Stimulated activated CD8-positive, alpha-beta memory T cell treated with anti-CD3 and anti-CD28 coated beads, Interleukin-15, amount 100 ng/mL, for 48 hours (primary cell): ENCODE measurements at places on chromosomes 12 and 14.

DNA sequence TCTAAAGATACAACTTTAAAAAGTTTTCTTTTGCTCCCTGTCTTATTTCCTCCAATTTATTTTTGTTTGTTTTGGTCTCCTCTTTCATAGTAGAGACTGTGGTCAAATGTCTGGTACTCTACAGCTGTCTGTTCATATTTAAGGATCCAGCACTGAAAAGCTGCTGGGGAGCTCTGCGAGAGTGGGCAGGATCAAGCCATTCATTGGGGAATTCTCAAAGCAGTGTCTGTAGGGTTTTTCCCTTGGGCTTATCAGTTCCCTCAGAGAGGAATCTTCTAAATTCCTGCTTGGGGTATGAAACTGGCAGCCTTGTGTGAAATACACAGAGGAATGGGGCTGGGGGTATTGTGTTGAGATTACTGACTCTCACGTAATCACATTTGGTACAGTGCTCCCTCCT is 52.3 kb downstream of the FNTB start:
- DNase-seq = no peak

GRCh38 chr14:86038387-86039042 is 508.6 kb downstream of the FLRT2 start:
- peak; percentile 1 for DNase-seq

- DNase-seq = no peak
These were observed 2.5 kb downstream of the SCN8A start for GRCh38 chr12:51593539-51593938.

GRCh38 chr12:42326541-42327226 is 717 bp downstream of the PPHLN1 start:
- no peak for DNase-seq

GRCh38 chr12:122790393-122791075 is 16.2 kb downstream of the CCDC62 start:
- DNase-seq = no peak

- no peak for DNase-seq
These were observed 242.2 kb downstream of the DPF3 start for GRCh38 chr14:72651714-72652113.

GRCh38 chr14:62015243-62015642 is 253.0 kb downstream of the SNAPC1 start:
- DNase-seq = no peak

DNA sequence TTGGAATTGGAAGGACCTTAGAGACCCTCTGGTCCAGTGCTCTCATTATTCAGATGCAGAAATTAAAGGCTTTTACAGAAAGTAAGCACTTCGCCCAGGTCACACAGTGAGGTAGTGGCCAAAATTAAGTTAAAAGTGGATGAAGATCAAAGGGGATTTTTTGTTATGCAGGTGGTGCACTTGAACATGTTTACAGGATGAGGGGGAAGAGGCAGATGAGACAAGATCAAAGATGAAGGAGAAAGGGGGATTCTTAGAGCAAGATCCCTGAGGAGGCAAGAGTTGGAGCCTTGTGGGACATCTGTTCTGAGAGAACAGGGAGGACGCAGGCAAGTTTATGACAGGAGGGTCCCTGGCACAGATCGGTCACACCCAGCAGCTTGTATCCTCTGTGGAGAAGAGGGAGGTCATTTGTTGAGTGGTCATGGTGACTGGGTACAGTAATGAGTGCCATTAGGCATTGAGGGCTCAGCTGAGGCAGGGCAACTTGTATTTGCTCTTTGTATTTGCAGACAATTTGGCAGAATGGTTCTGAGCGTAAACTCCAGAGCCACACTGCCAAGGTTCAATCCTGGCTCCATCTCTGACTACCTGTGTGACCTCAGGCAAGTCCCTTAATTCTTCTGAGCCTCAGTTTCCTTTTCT is 84.0 kb downstream of the BORCS5 start:
- DNase-seq = no peak

- DNase-seq = no peak
These were observed 14.0 kb downstream of the CCER1 start for GRCh38 chr12:90940872-90941499.

DNA sequence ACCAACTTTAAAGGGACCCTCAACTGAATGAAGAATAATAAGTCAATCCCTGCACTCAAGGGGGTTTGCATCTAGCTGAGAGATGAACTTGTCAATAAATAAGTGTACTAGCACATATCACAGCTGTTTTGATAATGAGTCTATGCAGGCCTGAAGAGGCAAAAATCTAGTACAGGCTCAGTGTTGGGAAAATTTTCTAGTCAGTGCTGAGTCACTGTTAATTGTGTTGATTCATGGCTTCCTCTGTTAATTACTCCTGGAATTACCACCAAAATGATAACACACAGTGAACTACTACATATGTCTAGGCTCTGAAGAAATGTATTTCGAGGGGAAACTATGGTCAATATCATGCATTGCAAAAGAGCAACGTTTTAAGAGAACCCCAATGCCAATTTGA is 18.9 kb downstream of the SNRPF start:
- DNase-seq = no peak

GRCh38 chr14:21056520-21057163 is 980 bp upstream of the RNASE8 start:
- DNase-seq = no peak

DNA sequence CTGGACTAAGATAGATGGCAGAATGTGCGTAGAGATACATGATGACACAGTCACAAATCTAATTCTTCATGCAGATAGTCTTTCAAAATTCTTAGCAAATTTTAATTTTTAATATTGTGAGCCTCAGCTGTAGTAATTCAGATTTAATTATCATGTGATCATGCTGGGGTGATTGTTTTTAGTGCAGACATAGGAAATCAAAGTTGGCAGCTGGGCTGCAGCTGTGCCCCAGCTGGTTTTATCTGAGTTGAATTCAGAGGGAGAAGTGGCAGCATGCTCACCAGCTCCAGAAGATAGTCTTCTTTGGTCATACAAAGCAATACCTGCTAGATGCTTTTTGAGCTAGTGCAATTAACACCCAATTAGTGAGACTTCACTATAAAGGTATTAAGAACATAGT is 292.9 kb downstream of the RAD51B start:
- no peak for DNase-seq

DNA sequence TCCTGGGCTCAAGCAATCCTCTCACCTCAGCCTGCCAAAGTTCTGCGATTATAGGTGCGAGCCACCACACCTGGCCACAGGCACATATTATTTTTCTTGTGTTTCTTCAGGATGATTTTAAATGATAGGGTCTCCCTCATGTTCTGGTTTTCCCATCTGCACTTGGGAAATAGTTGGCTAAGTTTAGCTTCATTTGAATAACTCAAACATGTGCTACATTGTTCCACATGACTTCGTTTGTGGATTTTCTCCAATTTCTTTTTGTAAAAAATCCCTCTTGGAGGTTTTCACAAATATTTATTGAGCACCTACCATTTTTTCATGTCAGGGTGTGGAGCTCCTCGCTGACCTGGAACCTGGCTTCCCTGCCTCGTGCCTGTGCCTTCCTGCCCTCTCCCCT is 55.2 kb upstream of the GNPNAT1 start:
- DNase-seq = no peak

DNA sequence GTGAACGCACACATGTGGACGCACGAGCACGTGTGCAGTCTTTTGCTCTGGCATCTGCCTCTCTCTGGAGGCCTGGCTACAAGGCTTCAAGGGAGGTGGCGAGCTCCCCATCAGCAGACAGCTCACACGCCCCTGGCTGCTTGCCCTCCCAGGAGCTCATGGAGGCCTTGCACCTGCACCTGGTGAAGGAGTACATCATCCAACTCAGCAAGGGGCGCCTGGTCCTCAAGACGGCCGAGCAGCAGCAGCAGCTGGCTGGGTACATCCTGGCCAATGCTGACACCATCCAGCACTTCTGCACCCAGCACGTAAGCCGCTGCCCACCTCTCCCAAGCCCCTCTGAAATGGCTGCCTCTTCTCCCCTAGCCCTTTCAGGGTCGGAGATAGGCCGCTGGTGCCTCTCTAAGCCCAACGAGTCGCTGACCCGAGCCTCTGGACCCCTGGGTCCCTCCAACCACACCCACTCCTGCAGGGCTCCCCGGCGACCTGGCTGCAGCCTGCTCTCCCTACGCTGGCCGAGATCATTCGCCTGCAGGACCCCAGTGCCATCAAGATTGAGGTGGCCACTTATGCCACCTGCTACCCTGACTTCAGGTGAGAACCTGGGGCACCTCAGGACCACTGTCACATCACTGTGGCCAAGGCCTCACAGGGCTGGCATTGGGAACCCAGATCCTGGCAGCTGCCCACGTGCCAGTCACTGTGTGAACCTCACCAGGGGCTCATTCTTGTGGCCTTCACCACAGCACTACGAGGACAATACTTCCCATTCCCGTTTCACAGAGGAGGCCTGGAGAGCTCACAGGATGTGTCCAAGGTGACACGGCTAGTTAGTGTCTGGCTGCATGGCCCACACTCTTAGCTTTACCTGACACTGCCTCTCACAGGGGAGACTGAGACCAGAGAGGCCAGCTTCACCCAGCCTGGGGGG is 10.2 kb downstream of the TNFAIP2 start:
- no peak for DNase-seq

- DNase-seq = no peak
These were observed 50.7 kb downstream of the LIN52 start for GRCh38 chr14:74135426-74135825.

GRCh38 chr14:21852775-21853174 is 179.2 kb upstream of the OR4E1 start:
- DNase-seq = no peak

DNA sequence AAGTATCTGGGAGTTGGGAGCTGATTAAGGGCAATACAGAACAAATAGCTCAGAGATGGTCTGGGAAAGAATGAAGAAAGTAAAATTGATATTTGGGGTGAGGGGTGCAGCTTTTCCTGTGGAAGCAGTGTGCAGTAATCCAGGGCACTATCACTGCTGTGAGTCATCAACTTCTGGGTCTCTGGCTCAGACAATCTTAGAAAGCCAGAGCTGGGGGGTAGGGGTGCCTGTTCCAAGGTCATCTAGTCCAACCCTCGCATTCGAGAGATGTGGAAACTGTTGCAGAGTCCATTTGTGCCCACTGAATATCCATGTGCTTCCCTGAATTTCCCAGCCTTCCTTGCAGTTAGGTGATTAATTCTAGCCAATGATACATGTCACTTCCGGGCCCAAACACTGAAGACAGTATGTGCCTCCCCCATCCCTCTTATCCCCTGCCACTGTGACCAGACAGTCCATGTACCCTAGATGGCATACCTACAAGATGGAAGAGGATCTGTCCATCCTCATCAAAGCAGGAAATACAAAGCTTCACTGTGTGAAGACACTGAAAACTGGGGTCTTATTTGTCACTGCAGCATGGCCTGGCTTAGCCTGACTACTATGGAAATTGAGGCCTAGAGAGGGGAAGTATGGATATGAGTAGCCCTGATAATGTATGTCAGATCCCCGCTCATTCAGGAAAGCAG is 51.9 kb downstream of the ZFP36L1 start:
- DNase-seq = no peak

DNA sequence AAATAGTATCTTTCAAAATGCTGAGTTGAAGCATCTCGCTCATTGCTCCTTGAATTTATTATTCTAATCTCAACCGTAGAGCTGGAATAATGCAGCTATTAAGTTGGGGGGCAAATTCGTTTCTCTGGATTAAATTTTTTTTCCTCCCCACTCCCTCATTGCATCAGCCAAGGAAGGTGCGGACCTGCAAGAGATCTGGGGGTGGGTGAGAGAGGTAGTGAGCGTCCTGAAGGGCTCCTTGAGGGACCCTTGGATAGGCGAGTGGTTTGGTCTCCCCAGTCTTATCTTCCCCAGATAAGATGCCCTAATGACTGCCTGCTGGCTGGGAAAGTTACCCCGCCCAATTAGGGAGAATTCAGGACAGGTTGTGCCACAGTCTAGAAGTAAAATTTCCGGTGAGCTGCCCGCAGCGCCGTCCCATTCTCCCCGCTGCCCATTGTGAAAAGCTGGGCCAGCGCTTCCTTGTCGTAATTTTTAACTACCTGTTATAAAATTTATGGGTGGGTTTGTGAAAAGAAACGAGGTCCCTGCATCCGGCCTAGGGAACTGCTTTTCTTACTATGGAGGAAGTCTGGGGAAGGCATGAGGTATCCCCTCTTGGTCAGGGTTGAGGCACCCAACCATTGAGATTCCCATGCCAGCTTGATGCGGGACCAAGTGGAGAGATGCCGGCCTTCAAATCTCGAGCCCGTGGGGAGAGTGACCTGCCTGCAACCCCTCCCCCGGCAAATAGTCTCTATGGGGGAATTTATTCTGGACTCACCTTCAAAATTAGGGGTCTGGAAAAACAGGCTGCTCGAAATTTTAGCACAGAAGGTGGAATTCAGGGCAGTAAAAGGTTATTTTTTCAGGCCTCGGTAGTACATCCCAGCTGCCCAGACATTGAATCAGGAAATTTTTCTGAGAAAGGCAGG is 6.5 kb downstream of the HOXC8 start:
- no peak for DNase-seq

DNA sequence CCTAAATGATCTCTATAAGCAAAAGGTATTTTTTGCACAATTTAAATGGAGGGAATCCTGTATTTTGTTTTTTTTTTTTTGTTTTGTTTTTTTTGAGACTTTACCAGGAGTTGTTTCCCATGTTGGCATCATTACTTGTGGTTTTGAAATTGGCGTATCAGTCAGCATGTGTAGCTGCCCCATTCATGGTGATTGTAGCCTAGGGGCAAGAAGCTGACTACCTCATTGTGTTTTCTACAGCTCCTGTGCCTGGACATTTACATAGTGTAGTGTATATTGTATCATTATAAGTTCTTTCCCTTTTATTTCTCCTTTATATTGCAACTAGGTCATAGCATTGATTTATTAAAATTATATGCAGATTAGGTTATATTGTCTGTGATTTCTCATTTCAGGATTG is 24.5 kb downstream of the SAMD4A start:
- DNase-seq = no peak

DNA sequence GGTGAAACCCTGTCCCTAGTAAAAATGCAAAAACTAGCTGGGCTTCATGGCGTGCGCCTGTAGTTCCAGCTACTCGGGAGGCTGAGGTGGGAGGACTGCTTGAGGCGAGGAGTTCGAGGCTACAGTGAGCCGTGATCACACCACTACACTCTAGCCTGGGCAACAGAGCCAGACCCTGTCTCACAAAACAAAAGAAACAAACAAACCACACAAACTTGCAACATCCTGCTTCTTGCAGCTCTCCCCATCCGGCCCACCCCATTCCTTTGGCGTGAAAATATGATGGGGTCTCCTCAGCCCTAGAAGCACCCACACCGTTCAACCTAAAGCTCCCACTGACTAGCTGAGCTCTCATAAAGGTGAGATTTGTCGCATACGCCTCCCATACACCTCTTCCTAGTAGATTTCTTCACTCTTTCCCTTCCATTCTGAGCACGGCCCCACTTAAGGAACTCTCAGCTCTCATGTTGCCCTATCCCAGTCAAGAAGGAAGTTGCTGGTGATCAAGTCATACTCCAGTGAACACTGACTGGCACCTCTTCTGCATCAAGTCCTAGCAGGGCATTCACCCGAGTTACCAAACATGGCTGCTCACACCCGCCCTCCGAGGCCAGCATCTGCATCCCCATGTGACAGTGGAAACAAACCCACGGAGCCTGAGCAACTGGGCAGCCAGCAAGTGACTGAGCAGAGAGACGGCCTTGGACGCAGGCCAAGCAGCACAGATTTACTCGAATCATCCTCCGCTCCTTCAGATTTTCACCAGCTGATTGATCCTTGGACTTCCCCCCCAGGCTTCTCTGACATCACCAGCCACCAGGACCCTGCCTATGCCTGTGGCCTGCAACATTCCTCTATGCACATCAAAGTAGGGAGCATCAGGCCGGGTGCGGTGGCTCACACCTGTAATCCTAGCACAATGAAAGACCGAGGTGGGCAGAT is 18.9 kb upstream of the CD27 start:
- no peak for DNase-seq

- DNase-seq = no peak
These were observed 42.7 kb upstream of the CDKN3 start for GRCh38 chr14:54354096-54354495.

GRCh38 chr12:84874125-84874824 is 38.3 kb downstream of the SLC6A15 start:
- DNase-seq = no peak
